ENCODE measurements at places on chromosomes 13 and 19.

- DNase-seq: no peak
Observed at GRCh38 chr19:15393963-15394362, 14.4 kb upstream of the AKAP8 start.

DNA sequence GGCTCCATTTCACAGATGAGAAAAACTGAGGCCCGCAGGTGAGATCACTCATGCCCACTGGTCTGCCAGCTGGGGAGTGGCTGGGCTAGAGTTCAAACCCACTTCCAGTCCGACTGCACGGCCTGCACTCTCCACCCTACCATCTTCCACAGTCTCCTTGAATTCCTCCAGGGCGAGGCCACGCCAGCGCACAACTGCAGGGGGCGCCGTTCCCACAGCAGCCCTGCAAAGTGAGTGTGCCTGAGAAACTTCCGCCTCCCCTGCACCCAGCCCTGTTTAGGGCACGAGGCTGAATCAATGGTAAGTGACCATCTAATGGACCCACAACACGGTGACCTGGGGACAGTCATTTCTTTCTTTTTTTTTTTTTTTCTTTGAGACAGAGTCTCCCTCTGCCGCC, 829 bp upstream of the ATCAY start:
- DNase-seq: no peak

DNA sequence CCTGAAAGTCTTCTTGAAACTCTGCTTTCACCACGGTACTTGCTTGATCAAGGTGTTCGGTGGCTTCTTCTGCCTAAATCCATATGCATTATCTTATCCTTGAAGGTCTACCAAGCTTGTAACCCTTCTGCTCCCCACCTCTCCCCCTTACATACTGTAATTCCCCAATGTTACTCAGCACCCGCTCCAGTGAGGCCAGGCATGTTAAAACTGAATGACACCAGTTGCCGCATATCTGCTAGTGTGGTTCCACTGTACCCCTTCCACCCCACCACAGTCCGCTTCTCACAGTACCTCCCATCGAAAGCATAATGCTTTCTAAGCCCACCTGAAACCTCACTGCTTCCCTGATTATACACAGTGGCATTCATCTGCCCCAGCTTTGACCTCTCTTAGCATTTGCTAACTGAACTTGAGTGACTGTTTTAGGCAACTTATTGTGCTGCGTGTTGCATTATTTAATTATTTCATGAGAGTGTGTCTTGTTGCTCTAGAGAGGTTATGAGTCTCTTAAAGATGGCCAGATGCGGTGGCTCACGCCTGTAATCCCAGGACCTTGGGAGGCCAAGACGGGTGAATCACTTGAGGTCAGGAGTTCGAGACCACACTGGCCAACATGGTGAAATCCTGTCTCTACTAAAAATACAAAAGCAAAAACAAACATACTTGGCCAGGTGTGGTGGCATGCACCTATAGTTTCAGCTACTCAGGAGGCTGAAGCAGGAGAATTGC, 87.6 kb upstream of the MBNL2 start:
- DNase-seq: no peak

DNA sequence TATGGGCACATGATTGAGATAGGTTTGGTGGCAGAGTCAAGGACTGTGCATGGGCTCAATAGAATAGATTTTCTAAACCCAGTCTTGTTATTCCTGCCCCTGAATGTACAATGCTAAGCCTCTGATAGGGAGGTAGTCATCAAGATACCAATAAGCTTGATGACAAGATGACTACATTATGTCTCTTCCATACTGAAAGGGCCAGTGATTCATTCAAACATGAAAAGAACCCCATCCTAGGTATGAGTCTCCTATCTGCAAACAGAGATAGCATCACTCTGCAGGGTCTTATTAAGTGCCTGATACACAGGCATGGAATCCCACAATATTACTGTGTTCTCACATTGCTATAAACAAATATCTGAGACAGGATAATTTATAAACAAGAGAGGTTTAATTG, 40.3 kb upstream of the UFM1 start:
- no peak for DNase-seq

DNA sequence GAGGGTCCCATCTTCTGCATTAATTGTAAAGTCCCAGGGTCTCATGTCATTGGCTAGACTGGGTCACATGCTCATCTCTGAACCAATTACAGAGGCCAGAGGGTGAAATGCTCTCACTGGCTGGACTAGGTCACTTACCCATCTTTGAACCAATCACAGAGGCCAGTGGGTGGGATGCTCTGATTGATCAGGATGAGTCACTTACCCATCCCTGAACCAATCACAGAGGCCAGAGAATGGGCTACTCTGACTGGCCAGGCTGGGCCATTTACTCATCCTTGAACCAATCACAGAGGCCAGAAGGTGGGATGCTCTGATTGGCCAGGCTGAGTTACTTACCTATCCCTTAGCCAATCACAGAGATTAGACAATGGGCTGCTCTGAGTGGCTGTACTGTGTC, 5.3 kb downstream of the MISP start:
- DNase-seq: no peak

DNA sequence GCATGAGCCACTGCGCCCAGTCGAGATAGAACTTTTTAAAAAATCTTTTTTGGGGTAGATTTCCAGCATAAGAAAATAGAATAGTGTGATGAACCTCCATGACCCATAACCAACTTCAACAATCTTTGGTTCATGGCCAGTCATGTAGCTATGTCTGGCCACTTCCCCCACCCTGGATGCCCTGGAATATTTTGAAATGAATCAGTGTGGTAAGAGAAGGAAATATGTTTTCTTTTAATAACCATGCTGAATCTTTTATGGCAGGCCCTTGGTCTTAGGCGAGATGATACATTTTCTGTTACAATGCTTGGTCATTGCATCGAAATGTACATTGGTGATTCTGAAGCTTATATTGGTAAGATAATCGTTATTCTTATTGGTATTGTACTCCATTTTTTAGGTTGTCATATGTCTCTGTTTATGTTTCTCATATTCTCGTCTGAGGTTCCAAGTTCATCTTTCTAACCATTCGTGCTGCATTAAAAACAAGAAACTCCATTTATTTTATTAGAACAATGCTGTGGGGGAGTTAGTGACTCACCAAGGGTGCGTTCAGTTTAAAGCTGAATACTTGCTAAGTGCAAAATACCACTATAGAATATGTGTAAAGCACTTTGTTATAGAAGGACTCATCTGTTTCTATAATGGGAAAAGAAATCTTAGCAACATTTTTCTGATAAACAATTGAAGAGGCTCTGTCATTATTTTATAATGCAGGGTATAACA, 16.4 kb upstream of the UPF3A start:
- DNase-seq: no peak

GRCh38 chr13:111460548-111461444, 140.4 kb downstream of the TEX29 start:
- DNase-seq: no peak

- no peak for DNase-seq
Observed at GRCh38 chr19:47179653-47180310, 49.1 kb downstream of the SAE1 start.

DNA sequence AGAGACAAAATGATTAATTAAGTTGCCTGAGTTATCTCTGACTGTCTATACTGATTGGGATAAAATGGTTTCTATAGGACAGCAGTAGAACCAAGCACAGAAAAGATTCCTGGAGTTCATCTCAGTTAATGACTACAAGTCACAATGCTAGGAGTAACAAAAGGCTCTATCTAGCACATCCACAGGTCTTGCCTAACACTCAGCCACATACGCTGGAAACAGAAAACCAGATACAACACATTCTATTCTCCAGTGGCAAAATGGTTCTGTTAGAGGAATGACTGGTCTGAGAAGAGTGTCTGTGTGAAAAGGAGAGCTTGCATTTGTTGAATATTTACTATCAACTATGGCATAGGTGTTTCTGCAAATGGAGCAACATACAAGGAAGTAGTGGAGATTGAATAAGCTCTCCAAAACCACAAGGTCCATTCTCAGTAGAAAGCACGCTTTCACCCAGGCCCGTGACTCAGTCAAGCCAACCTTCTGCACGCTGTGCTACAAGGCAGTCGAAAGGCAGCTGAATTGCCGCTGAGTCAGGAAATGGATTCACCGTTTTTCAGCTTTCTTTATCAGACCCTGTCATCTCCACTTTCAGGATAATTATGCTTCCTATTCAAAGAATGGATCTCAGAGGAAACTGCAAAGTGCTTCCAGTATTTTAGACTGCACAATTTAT, 761.5 kb downstream of the EFNB2 start:
- DNase-seq: no peak

GRCh38 chr13:25493931-25494640, 122.3 kb downstream of the ATP8A2 start:
- DNase-seq: no peak

- no peak for DNase-seq
Observed at GRCh38 chr13:42328672-42329071, 56.7 kb downstream of the AKAP11 start.

Measured in activated gamma-delta T cell (primary cell).